Stimulated activated CD4-positive, alpha-beta T cell treated with anti-CD3 and anti-CD28 coated beads, Interleukin-15, amount 100 ng/mL, for 1 hour (primary cell): ENCODE measurements at places on chromosomes 13 and 19.

GRCh38 chr19:51150627-51151026, 8.5 kb downstream of the SIGLEC7 start:
- no peak for DNase-seq

DNA sequence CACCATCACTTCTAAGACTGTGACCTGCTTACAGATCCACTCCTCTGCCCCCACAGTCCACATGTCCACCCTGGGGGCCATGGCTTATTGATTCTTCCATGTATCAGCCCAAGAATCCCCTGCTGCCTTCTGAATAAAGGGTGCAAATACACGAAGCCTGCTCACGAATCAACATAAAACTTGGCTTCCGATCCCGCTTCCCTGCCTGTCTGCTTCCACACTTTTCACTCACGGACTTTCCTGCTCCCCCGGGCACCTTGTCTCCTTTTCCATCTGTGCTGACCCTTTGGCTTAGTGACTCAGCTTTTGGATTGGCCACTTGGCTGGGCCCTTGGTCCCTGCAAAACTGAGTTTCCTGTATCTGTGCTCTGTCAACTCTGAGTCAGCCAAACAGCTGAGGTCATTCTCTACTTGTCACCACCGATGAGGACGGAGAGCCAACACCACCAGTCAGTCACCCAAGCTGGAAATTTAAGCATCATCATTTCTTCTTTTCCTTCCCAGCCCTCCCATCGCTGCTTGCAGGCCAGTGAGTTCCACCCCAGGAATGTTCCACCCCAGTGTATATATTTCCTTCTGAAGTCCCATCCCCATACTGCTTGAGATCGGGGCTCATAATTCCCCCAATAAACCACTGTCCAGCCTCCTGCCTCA, 11.4 kb upstream of the USP12 start:
- no peak for DNase-seq

GRCh38 chr13:25846222-25846984, 205.4 kb downstream of the SHISA2 start:
- no peak for DNase-seq

DNA sequence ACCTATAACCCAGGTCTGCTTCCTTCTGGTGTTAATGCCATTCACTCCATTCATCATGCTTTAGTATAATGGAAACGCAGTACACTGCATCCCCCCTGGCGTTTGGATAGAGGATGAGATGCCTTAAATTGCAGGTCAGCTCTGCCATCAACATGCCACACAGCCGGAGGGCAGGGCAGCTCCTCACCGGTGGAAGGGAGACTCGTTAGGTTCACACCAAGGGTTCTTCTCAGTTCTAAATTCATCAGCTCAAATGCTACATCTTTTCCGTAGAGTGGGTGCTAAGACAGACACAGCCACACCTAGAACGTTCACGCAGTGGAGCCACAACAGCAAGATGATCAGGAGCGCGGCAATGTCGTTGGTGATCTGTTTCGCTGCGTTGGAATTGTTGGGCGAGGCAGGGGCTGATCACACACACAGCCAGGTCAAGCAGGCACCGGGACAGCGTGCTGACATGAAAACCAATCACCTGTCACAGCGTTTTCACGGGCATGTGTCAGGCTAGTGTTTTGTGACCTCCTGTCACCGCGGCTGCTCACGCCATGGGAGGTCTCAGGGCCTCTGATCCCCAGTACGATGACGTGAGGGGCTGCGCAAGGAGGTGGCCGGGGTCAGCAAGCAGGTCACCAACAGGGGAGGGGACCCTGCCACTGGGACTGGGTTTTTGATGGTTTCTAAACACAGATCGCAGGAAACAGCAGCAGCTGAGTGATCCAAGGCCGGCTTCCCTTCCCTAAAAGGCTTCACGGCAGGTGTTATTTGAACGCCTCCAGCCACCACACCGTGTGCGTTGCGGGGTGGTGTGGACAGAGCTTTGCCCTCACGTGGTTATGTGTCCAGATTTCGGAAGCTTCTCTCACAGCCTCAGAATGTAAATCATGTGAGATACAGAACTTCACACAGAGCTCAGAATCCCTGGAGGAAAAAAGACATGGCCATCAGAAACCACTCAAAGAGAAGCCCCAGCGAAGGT, 94.3 kb upstream of the IRS2 start:
- no peak for DNase-seq

- DNase-seq, result peak; percentile 13
These were observed 6.3 kb downstream of the ARGLU1 start for GRCh38 chr13:106561551-106562170.

GRCh38 chr13:35499196-35499662, 22.7 kb upstream of the MAB21L1 start:
- no peak for DNase-seq

DNA sequence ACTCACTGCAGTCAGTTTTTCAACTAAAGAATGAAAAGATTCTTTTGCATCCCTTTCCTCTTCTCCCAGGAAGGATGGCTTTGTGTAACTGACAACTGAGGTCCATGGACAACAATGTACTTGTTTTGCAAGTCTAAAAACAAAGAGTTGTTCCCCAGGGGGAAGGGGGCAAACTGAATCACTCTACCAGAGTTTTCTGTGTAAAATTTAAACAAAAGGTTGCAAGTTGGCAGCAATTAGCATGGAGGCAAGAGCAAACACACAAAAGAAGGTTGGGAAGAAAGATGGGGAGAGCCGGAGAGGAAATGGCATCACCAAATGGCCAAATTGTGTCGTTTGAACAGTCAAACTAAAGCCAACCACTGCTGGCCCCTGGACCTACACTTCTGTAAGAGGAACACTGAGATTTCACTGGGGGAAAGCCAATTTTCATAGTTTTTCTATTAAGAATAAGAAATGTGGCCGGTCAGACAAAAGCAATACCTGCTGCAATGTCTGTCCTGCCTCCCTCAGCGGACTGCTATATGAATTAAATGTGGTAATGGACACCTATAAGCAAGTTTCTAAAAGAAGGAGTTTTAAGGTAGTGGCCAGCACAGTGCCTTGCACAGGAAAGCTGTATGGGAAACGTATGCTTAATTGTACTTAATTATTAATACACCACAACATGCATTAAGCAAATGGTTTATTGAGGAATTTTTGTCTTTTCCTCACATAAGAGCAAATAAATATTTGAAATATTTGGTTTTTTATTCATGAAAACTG, 16.1 kb upstream of the SACS start:
- no peak for DNase-seq

- DNase-seq, result no peak
These were observed 79.5 kb upstream of the ZNF835 start for GRCh38 chr19:56751078-56751489.

GRCh38 chr13:27806744-27807387, 14.6 kb downstream of the GSX1 start:
- no peak for DNase-seq

DNA sequence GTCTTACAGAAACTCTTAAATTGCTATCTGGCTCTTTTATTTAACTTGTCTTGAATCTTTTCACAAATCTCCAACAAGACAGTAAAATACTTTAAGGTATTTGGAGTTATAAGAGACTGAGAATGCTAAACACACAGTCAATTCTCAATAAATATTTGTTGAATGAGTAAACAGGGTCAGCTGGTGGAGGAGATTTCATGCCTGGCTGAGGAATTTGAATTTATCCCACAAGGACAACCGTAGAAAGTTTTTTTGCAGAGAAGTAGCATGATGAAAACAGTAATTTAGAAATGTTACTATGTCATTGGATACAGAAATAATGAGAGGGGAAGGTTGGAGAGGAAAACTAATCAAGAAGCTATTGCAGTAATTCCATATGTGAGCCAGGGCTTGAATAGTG, 1223.7 kb downstream of the PCDH17 start:
- no peak for DNase-seq

GRCh38 chr13:61156753-61157152, 258.9 kb downstream of the PCDH20 start:
- DNase-seq, result no peak

DNA sequence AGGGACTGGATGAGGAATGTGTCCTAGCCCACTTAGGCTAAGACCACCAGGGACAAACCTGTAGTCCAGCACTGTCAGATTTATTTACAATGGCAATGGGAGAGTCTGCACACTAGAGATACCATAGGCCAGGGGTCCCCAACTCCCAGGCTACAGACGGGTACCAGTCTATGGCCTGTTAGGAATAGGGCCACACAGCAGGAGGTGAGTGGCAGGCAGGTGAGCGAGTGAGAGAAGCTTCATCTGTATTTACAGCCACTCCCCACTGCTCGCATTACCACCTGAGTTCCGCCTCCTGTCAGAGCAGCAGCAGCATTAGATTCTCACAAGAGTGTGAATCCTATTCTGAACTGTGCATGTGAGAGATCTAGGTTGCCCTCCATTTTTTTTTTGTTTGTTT, 2.4 kb downstream of the THAP8 start:
- no peak for DNase-seq

DNA sequence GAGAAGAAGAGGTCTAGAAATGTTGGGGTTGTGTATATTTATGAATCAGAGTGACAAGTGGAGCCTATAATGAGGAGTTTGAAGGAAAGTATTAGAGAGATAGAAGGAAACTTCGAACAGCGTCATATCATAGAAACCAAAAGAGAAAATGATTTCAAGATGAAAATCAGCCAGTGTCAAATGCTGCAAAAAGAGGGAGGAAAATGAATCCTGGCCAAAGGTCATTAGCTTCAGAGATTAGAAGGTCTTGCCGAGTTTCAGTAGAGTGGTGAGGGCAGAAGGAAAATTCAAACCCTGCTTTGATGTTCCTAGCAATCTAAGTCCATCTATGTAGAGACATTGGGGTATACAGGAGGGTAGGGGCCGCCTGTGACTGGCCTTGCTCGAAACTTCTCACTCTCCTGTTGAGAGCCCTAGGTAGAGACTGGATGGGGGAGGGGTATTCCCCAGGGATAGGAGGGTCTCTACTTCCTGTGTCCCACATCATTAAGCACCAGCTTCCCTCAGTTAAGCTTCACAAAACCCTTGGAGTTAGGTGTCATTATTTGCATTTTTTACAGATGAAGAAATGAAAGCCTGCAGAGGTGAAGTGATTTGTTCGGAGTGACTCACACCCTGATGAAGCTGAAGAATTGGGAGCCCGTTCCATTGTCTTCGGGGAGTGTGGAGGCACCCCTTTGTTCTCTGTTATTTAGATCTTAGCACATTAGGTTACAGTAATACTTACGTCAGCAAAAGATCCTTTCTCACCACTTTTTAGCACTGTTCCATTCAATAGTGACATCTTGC, 62.8 kb downstream of the FGF9 start:
- no peak for DNase-seq

DNA sequence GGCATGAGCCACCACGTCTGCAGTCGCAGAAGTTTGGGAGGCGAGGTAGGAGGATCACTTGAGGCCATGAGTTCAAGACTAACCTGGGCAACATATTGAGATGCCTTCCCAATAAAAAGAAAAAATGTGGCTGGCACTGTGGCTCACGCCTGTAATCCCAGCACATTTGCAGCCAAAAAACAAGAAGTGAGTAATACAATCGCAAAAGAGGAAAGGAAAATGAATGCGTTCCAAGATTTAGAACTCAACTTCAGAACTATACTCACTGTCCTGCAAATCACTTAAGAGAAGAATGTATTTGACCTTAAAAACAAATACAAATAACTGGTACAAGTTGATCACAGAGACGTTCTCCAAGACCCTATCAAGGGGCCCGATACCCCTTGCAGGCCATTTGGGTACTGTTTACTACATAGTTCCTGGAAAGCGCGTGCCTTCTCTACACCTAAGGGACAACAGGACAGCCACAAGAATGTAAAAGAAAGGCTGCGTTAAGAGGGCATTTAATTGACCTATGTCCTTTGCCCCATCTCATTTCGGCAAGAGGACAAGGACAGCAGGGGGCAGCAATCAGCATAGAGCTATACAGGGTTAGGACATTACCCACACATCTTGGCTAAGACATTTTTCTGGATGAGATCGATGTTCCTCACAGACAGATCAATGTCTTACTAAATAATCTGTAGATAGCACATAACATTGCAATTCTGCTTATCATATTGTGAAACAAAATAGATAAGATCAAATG, 41.3 kb downstream of the FLT3 start:
- DNase-seq, result peak; percentile 12

- no peak for DNase-seq
These were observed 4.9 kb upstream of the OR7A17 start for GRCh38 chr19:14890643-14891379.

- no peak for DNase-seq
These were observed 121.8 kb downstream of the STOML3 start for GRCh38 chr13:38868870-38869269.

GRCh38 chr13:30963791-30964190, 31.3 kb downstream of the TEX26 start:
- no peak for DNase-seq
